ENCODE measurements at places on chromosomes 6 and 20.

- DNase-seq: no peak
These were observed 59.5 kb upstream of the ARMH2 start for GRCh38 chr6:24858177-24858653.

- DNase-seq: no peak
These were observed 334.0 kb downstream of the THBS2 start for GRCh38 chr6:168919470-168920179.

GRCh38 chr6:35605600-35605999 is 83.1 kb downstream of the FKBP5 start:
- DNase-seq: no peak

- DNase-seq: no peak
These were observed 401 bp upstream of the B3GALT4 start for GRCh38 chr6:33276581-33276863.

- no peak for DNase-seq
These were observed 20.8 kb downstream of the SDCBP2 start for GRCh38 chr20:1308067-1308701.

DNA sequence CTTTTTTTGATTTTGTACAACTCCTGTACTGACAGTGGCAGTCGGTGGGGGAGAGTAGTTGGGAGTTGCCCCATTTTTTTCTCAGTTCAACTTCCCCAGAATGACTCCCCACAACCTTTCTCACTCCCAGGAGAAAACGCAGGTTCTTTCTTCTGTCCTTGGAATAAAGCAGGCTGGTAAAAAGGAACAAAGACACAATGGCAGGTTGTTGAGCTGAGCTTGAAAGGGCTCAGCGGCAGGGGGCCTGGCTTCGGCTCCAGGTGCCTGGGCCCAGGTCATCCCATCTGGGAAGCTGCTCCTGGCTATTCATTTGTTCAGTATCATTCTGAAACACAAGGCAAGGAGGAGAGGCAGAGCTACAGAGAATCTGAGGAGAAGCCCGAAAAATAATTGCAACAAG is 46.2 kb downstream of the PROKR2 start:
- DNase-seq: no peak

DNA sequence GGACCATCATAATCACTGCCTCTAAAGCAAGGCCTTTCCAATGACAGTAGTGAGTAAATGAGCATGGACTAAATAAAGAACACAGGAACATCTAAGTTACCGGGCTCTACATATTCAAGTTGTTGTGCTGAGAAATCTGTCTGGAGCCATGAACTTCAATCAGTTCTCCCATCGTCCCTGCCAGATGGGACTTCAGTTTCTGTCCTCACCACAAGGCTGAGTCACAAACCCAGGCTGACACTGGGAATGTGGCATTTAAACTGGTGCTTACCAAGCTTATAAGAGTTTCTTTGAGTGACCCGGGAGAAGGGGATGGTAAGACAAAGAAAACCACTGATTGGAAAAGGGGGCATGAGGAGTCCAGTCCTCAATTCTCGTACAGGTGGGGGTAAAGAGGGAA is 497.0 kb downstream of the MAFB start:
- DNase-seq: no peak
